ENCODE measurements at places on chromosomes 4 and X. TPM values are rescaled to one million over a fixed set of nuclear protein-coding genes. Genes with fewer than 3 reads are reported as not detected.

Gene CPE
- 253 TPM for total RNA-seq

Gene SSX2B
- not detected for total RNA-seq

Gene PIR
- total RNA-seq = 2.6 TPM

Gene P2RY4
- total RNA-seq = 0.27 TPM

Gene ARHGAP4
- 33.5 TPM for total RNA-seq

Gene F8A2
- not detected for total RNA-seq

Gene UGT2B10
- total RNA-seq = not detected

Gene UCP1
- not detected for total RNA-seq

Gene PPP1R2C
- not detected for total RNA-seq

Gene CYTL1
- total RNA-seq = not detected

Gene FHIP1A
- total RNA-seq = 2.4 TPM

Gene NRK
- 0.29 TPM for total RNA-seq

Gene DIPK2B
- not detected for total RNA-seq

Gene PNMA6A
- 14.0 TPM for total RNA-seq

Gene KCNE5
- 1.6 TPM for total RNA-seq

Gene FGG
- not detected for total RNA-seq

Gene AMOT
- 88.3 TPM for total RNA-seq

Gene HTR2C
- not detected for total RNA-seq

Gene XK
- 7.4 TPM for total RNA-seq

Gene MAGEA11
- not detected for total RNA-seq

Gene RS1
- total RNA-seq = not detected

Gene UGT2B15
- not detected for total RNA-seq

Gene ELK1
- total RNA-seq = 11.9 TPM

Gene ARHGEF38
- not detected for total RNA-seq

Gene CCKAR
- not detected for total RNA-seq

Gene NOX1
- total RNA-seq = not detected

Gene SYTL5
- total RNA-seq = not detected

Gene RTL3
- not detected for total RNA-seq

Gene ARHGAP36
- total RNA-seq = 0.27 TPM

Gene MFAP3L
- total RNA-seq = 8.4 TPM

Gene CTAG1B
- not detected for total RNA-seq

Gene UCHL1
- total RNA-seq = 1,012 TPM

Gene ELOVL6
- total RNA-seq = 60.1 TPM

Measured in glutamatergic neuron (in vitro differentiated cells).